ENCODE measurements at places on chromosomes 4 and X. TPM values are rescaled to one million over a fixed set of nuclear protein-coding genes. Genes with fewer than 3 reads are reported as not detected.

DNA sequence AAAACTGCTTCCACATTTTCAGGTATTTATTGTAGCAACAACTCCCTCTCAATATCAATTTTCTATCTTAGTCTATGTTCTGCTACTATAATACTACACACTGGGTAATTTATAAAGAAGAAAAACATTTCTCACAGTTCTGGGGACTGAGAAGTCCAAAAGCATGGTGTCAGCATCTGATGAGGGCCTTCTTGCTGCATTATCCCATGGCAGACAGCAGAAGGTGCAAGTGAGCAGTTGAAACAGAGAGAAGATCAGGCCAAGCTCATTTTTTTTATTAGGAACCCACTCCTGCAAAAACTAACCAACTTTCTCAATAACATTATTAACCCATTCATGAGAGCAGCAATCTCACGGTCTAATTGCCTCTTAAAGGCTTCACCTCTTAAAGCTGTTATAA, 376.0 kb downstream of the RAB28 start:
- no peak for DNase-seq

Gene DYNLT3
- 65.3 TPM for total RNA-seq

DNA sequence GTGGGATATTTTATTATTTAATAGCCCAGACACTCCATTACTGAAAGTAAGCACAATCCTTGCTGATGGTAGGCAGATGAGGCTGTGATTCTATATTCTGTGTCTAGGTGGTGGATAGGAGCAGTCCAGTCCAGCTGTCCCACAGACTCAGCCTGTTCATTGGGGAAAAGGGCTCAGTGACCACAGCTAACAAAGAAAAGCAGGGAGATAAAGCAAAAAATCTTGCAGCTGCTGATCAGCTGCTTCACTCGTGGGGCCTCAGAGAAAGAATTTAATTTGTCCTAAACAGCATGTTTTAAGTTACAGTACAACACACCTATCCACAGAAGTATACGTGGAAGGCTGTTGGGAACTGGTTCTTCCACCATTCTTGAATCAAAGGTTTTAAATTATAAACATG, 40.7 kb upstream of the ANK2 start:
- DNase-seq: no peak

Gene ZCCHC13
- total RNA-seq: not detected

- no peak for DNase-seq
Observed at GRCh38 chr4:19300213-19300612, 951.5 kb upstream of the SLIT2 start.

DNA sequence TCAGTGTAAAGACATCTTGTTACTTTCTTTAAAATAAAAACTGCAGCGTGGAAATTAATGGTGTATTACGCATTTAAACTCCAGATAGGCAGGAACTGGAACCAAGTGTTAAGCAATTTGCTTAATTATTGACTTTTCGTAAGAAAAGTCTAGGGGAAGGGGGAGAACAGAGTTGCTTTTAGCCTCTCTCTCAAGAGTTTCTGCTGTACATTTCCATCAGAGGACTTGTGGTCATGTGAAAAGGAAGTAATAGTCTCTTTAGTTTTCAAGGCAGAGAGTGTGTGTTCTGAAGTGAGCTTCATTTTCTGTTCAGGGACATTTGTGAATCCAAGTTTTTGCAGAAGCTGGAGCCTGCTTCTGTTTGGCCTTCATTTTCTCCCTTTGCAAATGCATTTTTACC, 127.2 kb downstream of the UBE2K start:
- no peak for DNase-seq

GRCh38 chr4:108531461-108531860, 88.9 kb upstream of the RPL34 start:
- DNase-seq: no peak

Gene ADH1C
- 3.4 TPM for total RNA-seq

DNA sequence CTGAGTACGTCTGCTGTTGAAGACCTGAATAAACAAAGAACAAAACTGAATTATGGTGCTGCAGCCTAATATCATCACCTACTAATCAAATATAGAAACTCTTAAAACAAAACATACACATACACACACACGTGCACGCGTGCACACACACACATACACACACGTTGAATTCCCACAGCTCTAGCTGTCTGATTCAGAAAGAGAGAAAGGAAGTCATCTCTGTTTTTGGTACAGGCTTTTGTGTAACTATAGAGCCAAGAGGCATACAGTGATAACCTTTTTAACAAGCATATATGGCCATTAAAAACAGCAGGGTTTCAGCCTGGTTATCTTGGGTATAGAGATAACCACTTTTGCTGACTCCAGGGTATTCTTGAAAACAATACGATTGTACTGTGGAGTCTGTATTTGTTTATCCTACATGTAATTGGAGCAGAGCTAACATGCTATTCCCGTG, 823.2 kb downstream of the CCSER1 start:
- no peak for DNase-seq

DNA sequence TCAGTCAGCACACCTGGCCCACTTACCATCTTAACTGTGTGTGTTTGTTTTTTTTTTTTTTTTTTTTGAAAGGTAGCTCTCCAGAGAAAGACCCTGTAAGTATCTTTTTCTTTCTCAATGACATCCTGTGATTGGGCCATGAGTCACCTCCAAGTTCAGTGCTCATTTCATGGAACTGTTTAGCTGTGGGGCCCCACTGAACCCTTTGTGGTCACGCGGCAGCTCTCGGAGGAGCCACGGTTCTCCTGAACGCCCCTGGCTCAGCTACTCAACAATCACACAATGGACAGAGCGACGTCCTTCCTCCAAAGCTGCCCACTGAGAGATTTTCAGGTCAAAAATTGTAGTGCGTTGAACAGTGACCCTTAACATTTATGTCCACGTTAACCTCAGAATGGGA, 14.2 kb upstream of the IL3RA start:
- peak; percentile 7 for DNase-seq

Gene FRMD7
- total RNA-seq: 0.18 TPM

Gene CSN1S1
- 2.1 TPM for total RNA-seq

Gene CPE
- total RNA-seq: 443 TPM

Gene GABRG1
- total RNA-seq: not detected

GRCh38 chr4:156291317-156291716, 337.7 kb upstream of the CTSO start:
- no peak for DNase-seq

GRCh38 chr4:82782626-82783345, 15.8 kb downstream of the SCD5 start:
- DNase-seq: no peak

Gene GLOD5
- not detected for total RNA-seq

Gene HSFX4
- total RNA-seq: not detected

- DNase-seq: no peak
Observed at GRCh38 chr4:108940149-108940548, 177.3 kb upstream of the ETNPPL start.

Gene GPR173
- total RNA-seq: 7.1 TPM

Gene IRAK1
- 78.3 TPM for total RNA-seq

Gene ALB
- 0.84 TPM for total RNA-seq

Gene TCEAL7
- total RNA-seq: 8.4 TPM

Gene RNF212
- 8.9 TPM for total RNA-seq

GRCh38 chrX:151754641-151755215, 20.2 kb downstream of the CNGA2 start:
- no peak for DNase-seq

Gene RP2
- 9.3 TPM for total RNA-seq

- DNase-seq: no peak
Observed at GRCh38 chr4:56464581-56464980, 2.8 kb upstream of the SRP72 start.

GRCh38 chrX:72685810-72686456, 28.2 kb downstream of the PHKA1 start:
- no peak for DNase-seq

GRCh38 chr4:53688186-53688790, 97.0 kb upstream of the LNX1 start:
- DNase-seq: peak; percentile 84

GRCh38 chr4:138911909-138912703, 103.5 kb upstream of the NOCT start:
- DNase-seq: no peak
